NCI-H2081 treated with DMSO at 0.1 percent for 48 hours (cell line): ENCODE measurements at places on chromosomes 3 and 15.

DNA sequence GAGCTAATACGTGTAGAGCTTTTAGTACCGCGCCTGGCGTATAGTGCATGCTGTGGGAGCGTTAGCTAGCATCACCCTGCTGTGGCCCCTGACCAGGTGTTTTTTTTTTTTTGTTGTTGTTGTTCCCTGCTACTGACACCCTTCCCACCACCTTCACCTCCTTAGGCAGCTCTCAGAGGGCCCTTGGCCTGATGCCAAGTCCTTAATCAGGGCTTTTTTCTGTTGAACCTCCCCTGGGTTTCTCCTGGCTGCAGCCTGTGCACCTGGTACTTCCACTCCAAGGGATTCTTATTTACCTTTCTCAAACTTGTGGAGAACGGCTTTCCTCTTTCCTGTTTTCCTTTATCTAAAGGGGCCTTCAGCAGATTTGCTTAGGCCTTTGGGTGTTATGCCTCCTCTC is 53.3 kb downstream of the SLC7A14 start:
- DNase-seq, result no peak

DNA sequence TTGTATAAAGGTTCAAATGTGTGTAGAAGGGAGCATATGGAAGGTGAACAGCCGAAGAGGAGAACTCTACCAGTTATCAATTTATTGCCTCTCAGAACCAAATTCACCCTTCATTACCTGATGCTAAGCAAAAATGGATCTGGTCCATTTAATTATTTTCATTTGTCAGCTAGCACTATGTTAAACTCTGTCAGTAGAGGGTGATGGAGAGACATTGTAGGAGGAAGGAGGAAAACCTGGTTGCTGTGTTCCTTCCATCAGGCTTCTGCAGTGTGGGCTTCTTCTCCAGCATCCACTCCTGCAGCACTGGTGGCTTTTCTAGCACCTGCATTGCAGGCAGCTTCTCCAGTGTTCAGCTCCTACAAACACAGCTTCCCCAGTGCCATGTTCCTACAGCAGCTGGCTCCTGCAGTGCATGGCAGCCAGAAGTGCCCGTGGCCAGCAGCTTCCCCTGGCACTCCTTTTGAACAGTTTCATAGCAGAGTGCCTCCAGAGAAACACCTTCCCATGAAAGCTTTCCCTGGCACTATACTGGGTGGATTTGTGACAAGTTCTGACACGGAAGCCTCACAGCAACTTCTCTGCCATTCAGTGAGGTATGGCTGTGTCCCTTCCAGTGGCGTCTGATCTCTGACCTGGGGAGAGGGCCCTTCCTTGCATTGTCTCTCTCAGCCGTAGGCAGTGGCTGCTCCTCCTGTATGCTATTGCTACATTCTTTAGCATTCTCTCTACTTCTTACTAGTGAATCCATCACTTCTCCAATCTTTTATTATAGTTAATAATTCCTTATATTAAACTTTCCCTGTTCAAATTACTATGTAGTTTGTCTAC is 14.6 kb upstream of the IL17RD start:
- no peak for DNase-seq

DNA sequence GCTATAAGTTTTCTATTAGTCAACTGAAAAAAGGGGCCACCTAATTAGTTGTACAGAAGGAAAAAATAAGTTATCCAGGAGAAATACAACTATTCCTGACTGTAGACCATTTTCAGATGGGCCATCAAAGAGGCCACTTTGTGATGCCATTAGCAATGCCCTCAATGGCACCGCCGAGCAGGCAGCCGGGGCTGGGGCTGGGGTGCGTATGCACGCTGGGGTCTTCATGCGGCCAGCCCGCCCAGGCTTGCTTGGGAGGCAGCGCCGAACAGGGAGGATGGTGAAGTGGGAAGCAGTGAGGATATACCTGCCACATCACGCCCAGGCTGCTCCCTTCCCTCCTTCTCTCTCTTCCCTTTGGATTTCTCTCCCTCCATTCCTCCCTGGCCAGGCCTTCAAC is 128.4 kb downstream of the XXYLT1 start:
- DNase-seq, result no peak

DNA sequence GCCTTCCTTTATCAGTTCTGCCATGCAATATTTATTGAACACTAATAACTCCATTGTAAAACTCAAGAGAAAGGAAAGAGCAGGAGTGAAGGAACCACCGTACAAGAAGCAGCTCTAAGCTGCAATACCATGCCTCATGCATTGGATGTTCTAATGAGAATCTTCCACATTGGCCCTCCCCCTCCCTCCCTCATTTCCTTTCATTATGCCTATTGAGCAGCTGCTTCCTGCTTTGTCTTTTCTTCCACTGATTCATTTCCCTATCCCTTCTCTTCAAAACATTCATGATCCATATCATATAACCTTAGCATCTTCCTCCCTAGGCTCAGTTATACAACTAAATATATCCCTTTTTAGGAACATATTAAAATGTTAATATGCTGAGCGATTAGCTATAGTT is 698.7 kb upstream of the GOLIM4 start:
- DNase-seq, result peak; percentile 26

- no peak for DNase-seq
Observed at GRCh38 chr15:48001393-48002039, 119.3 kb upstream of the SLC24A5 start.
